ENCODE measurements at places on chromosomes 12 and 14. TPM values are rescaled to one million over a fixed set of nuclear protein-coding genes. Genes with fewer than 3 reads are reported as not detected.

DNA sequence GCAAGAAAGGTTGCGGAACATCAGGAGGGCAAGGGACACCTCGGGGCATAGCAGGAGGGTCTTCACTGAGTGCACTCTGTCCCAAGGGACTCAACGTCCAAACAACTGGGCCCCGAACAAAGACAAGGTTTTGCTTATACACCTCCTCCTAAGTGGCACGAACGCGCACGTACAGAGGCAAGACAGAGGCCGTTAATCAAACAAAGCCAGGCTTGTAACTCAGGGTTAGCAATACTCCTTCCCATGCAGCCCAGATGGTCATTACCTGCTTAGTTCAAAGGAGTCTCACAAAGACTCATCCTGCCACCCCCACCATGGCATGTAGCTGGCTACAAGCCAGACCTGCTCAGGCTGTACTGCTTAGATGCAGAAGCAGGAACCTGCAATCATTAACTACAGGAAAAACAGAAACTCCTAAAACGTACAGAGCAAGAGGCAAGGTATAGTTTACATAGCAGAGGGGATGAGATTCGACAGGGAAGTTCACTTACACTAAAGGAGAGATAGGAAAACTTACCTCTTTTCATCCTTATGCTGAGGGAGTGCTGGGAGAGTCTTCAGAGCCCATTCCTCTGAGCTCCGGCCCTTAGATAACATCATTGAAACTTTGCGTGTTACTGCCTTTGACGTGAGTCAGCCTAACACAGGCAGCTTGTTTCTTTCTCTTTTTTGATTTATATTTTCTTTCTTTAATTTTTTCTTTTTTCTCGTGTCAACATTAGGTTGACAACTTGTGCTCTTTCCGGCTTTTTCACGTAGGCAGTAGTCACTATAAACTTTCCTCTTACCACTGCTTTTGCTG lies 1319.1 kb downstream of the TMEM121 start:
- DNase-seq, result peak; percentile 93

GRCh38 chr14:71666571-71667145 lies 265.6 kb upstream of the RGS6 start:
- DNase-seq, result no peak

DNA sequence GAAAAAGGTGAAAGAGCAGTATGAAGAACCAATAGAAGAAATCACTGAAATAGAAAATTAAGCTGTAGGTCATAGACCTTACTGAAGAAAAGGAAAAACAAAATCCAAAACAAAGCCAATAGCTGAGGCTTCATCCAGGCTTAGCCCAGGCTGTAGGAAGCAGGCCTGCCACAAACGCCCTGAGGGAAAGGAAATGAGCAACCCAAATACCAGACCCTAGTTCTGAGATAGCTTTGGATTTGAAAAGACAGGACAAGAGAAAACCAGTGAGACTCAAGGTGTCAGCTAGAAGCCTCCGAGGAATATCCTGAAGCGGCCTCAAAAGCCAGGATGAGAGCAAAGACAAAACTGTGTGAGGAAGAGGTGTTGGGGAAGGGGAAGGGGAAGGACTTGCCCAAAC lies 79.2 kb downstream of the FERMT2 start:
- peak; percentile 29 for DNase-seq

DNA sequence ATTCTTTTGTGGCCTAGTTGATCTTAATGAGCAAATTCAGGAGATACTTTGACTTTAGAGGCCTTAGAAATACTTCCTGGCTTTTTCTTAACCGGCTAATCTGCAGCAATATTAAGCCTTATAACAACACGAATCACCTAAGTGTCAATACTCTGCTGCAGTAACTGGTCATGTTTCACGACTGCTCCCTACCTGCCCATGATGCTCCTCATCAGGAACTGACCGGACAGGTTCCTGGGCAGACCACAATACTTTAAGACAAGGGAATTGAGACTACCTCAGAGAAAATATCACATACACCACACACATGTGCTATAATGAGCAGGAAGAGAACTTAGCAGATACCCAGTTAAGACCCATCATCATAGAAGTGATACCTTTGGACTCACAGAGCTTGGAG lies 211.9 kb upstream of the BMP4 start:
- DNase-seq, result peak; percentile 79

- DNase-seq, result peak; percentile 61
These were observed 15.0 kb downstream of the GXYLT1 start for GRCh38 chr12:42129595-42130204.

- DNase-seq, result peak; percentile 23
These were observed 129.0 kb downstream of the ASCL4 start for GRCh38 chr12:107903341-107904061.

DNA sequence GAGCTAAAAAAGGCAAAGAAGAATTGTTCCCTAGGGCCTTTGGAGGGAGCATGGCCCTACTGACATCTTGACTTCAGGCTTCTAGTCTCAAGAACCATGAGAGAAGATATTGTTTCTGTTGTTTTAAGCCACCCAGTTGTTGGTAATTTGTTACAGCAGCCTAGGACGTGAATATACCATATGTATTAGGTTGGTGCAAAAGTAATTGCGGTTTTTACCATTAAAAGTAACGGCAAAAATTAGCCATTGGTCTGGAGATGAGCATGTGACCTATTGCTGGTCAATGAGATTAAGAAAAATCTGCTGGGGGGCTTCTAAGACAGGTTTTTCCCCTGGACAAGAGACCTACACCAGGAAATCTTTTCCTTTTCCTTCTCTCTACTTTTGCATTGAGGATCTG lies 9.8 kb upstream of the HRK start:
- no peak for DNase-seq

DNA sequence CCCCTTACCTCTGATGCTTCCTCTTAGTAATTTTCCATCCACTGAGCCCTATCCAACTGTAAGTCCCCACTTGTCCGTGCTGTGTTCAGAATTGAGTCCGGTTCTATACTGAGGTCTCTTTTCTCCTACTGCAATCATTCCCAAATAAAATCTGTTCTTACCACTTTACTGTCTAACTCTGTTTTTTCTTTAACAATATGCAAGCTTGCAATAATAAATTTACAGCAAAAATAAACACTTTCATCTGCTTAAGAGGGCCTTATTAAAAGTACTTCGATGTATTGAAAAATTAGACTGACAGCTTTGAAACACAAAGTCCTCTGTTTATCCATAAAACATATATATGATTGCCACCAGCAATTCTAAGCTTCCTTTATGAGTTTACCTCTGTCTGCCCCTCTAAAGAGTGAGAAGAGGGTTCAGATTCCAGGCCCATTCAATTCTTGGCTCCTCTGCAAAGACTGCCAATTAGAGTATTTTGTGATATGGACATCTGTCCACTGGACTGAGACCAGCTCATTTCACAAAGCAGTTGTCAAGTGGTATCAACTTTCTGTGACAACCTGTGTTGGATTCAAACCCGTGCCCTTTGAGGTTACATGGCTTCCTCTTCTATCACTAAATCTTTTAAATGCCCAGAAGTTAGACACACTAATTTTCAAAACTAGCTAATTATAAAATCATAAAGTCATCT lies 39.9 kb upstream of the G2E3 start:
- DNase-seq, result no peak

ASPG gene
- polyA plus RNA-seq, result not detected

GRCh38 chr14:36426836-36427235 lies 93.2 kb downstream of the NKX2-1 start:
- DNase-seq, result no peak

Measured in mammary epithelial cell (primary cell).